ENCODE measurements at places on chromosomes 4 and X.

- peak; percentile 8 for DNase-seq
Observed at GRCh38 chrX:105701310-105702052, 120.9 kb upstream of the NRK start.

GRCh38 chr4:22942920-22943559 lies 250.3 kb downstream of the GBA3 start:
- no peak for DNase-seq

DNA sequence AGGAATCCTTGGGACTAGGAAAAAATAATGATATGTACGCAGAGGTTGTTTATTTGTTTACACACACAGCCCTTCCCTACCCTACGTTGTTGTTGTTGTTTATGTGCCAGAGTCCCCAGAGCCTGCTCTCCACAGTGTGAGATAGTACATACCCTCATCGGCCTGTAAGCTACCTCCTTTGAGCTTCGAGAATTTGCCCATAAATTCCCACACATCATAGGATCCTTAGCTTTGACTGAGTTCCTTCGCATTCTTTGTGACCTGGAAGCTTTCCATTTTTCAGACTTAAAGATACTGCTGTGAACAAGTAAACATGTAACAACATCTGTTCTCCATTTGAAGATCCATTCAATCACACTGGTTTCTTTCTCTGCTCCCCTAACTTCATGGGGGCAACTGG lies 114.5 kb downstream of the IRF2 start:
- no peak for DNase-seq

- no peak for DNase-seq
Observed at GRCh38 chr4:112593438-112594133, 43.1 kb downstream of the ZGRF1 start.

GRCh38 chr4:141028024-141028529 lies 105.2 kb downstream of the RNF150 start:
- DNase-seq, result no peak

DNA sequence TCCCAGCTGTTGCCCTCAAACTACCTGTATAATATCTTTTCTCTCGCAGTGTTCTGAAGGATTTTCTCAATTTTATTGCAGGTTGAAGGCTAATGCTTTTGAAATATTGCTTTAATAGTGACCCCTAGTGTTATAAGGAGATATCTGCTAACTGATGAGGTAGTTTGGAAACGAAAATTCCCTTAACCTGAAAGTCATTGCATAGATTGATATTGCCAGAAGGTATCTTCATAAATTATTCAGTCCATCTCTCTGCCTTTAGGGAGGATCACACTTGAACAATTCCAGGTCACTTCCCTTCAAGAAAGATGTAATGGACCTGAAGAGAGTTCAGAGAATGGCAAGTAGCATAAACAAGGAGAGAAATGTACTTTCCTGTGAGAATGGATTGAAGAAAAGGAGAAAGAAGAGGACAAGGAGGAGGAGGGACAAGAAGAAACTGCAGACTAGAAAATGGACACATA lies 44.1 kb downstream of the TIGD4 start:
- peak; percentile 57 for DNase-seq

GRCh38 chr4:180120068-180120467 lies 2123.1 kb upstream of the TENM3 start:
- DNase-seq, result no peak

GRCh38 chr4:112296949-112297880 lies at the start of gene ALPK1:
Gene ALPK1 (plus strand): TSS chr4:112297369.
- DNase-seq, result peak; percentile 56

- DNase-seq, result no peak
Observed at GRCh38 chr4:113013751-113014150, 35.7 kb upstream of the ANK2 start.

DNA sequence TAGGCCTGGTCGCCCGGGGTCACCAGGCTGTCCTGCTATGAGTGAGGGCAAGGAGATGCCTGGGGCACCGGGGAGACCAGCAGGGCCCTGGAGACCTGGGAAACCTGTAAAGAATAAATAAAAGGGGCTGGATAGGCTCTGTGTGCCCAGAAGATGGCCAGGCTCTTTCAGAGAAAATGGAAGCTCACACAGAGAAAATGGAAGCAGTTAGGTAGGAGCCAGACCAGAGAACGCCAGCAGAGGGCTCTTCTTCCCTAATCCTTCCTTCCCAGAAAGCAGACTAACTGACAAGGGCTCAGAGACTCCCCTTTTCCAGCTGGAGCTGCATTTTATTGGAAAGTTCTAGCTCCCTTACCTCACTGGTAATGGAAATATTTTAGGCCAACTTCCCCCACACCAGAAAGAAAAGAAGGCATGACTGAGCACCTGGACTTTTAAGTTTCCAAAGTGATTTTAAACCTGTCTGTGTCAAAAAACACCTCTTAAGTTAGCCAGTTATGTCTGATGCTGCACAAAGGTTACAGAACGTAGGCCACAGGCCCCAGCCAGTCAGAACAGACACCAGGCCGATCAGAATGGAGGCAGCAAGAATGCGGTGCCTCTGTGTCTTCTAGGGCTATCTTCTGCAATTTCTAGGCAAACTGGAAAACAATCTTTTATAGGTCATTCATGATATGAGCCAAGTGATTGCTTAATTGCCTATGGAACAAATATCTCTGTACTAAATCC lies 74.0 kb downstream of the ATG4A start:
- DNase-seq, result peak; percentile 37

GRCh38 chr4:75679876-75680575 lies 6.8 kb upstream of the G3BP2 start:
- no peak for DNase-seq

DNA sequence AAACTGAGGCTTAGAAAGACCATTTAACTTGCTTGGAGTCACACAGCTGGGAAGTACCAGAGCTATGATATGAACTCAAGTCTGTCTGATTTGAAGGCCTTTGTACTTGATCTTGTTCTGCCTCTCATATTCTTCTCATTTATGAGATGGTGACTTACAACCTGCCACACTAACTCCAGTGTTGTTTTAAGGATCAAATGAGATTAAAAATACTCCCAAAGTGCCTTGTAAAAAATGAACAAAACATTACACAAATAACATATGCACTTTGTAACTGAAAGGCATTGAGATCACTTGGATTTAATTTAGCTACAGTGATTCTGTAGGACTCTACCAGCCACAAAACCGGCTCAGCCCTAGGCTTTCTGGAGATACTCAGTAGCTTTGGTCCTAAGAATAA lies 15.6 kb upstream of the MAP7D3 start:
- DNase-seq, result no peak

DNA sequence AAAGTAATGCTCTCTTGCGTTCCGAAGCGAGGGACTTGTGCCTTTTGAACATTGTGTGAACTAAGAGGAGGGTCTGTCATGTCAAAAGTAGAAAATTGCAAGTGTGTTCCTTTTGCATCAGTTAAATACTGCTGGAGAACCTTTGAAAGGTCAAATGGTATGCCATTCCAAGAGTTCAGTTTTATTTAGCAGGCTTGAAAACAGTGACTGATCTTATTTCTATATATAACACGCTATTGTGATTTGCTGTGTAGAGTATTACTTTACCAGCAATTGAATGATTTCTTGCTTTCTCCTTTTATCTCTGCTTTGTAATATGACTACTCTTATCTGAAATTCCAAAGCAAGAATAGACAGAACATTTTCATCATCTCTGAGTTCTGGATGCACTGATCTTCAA lies at the start of gene TECRL:
Gene TECRL, minus strand, starts transcription at position 151 of the 400 bp plus-strand sequence. Its CDS starts 99 bp downstream, at position 52.
- DNase-seq, result no peak

- no peak for DNase-seq
Observed at GRCh38 chrX:150625875-150626274, 57.5 kb downstream of the MTM1 start.

DNA sequence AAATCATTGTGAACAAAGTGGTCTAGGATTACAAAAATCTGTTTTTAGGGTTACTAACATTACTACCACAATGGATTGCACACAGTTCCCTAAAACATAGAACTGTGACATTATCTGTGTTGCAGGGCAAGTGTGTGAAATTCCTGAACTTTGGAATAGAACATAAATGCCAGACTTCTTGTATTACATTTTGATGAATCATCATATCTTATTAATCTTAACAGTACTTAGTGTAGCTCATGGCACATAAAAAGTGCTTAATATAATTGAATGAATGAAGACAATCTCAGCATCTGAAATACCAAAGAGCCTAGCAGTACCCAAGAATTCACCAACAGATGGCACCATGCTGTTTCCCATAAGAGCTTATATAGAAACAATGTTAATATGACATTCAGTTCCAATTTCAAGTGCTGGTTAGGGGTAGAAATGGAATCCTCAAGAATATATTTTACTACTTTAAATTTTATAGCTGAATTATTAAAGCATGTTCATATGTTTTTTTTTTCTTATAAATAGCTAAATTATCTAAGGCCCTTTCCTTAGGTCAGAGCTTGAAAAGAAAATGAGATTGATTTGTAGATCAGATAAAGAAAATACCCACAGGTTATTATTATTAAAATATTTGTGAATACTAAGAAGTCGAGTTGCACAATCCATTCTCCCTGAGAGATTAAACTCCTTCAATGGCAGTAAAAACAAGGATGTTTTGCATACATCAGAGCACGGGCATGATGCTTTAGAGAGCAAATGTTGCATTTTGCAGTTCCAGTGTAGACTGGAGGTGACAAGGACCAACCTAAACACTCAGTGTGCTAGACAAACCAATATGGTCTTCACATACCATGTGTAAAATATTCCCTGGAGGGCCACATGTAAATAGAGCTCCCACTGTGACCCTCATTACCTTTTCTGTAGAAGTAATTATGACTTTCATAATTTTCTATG lies 25.7 kb upstream of the SHISA3 start:
- peak; percentile 54 for DNase-seq

DNA sequence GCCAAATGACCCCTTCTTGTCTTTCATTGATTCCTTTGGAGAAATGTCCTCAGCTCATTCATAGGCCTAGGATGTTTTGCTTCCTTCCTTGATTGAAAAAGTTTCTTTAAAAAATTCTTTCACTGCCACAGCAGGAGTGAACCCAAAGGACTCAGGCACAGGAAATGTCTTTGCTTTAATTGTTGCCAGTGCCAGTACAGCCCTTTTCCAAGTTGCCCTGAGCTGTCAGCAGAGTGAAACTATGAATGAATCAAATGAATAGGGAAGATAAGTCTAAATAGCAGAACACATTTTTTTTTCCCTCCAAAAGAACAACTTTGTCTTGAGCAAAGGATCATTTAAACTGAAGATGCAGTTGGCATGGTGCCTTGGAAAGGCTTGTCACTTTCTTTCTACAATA lies 63.8 kb upstream of the SLC4A4 start:
- DNase-seq, result no peak

- DNase-seq, result no peak
Observed at GRCh38 chr4:126130215-126130614, 815.5 kb downstream of the FAT4 start.

GRCh38 chrX:50691820-50692219 lies 122.2 kb downstream of the SHROOM4 start:
- peak; percentile 46 for DNase-seq

GRCh38 chr4:15891312-15891711 lies 47.2 kb downstream of the FGFBP1 start:
- DNase-seq, result no peak

DNA sequence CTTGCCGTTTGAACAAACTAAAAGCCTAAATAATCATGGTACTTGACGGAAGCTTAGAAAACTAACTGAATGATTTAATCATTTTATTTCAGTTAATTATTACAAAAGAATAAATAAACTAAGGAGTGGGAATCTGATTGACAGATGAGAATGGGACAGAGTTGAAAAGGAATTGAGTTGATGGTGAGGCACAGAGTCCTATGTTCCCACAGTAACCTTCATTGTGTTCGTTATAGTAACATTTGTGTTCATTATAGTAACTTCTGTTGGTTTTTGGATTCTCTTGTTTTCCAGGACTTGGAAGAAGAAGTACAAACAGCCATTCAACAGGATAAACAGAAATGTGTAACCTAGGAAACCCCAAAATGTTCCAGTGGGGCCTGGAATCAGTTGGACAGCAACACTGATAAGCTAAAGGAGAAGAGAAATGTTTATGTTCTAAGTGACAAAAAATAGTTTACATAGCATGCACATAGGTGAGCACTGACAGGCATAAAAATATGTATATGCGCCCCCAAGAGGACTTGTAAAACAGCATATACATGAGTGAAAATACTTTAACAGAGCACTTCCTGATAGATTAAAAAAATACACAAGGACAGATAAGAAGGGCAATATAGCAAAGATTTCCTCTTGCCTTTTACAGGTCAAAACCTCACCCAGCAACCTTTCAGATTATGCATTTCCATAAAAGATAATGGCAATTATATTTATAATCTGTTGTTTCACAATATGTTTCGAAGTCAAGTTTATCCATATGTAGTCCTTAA lies 218.6 kb upstream of the HTR2C start:
- no peak for DNase-seq

DNA sequence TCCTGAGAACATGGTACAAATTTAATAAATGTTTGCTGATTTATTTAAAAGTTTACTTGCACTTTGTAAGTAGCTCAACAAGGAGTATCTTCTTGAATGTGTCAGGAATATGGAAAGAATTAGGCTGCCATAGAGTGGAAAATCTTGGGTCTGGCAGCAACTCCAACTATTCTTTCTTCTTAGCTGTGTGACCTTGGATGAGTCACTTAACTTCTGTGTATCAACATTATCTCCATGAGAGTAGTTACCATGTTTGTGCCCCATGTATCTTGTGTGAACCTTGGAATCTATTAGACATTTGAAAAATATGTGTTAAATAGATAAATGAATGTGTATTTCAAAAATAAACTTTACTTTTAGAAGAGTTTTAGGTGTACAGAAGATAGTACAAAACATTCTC lies 348.8 kb downstream of the GBA3 start:
- no peak for DNase-seq
